M059J (cell line): ENCODE measurements at places on chromosomes 2 and 18.

GRCh38 chr2:45301307-45302277 is 292.3 kb upstream of the SIX2 start:
- no peak for DNase-seq

DNA sequence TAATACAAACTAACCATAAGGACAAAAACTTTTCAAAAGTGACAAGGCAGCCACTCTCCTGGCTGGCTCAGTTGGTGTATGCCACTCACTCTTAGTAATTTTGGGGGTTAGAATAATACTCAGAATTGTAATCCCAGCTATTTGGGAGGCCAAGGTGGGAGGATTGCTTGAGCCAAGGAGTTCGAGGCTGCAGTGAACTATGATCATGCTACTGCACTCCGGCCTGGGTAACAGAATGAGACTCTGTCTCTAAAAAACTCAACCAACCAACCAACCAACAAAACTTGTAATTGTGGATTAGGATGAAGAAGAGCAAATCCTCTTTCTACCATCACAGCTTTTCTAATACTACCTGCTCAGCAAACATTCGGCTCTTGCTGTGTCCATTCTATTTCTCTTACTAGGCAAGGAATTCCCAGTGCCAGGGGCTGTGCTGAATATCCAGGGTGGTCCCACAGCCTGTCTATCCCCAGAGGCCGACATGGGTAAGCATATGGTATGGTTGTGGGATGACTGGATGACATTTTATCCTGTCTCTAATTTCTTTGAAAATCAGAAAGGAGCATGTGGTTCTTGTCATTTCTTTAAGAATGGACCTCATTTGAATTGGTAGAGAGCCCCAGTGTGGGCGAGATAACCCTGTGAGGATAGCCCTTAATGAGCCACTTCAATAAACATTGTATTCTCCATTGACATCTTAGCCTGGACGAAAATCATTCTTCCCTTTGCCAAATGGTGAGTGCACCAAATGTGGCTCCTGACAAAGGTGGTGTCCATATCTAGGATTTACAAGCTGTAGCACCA is 220.1 kb downstream of the MYCN start:
- DNase-seq, result no peak

DNA sequence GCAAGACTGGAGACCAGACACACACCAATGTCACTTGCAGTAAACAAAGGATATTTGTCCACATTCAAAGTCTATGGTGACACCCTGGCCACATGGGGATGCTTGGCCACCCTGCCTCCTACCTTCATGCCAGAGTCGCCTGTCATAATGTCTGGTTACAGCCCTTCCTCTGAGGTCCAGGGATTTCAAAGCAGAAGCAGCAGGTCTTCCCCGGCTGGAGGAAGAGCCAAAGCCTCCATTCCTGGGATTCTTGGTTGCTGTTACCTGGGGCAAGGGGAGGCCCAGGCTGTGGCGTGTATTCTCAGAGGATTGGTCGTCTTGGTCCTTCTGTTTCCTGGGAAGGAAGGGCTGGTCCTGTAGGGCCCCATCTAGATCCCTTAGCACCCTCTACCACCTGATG is 2.3 kb upstream of the ALPP start:
- DNase-seq, result no peak

DNA sequence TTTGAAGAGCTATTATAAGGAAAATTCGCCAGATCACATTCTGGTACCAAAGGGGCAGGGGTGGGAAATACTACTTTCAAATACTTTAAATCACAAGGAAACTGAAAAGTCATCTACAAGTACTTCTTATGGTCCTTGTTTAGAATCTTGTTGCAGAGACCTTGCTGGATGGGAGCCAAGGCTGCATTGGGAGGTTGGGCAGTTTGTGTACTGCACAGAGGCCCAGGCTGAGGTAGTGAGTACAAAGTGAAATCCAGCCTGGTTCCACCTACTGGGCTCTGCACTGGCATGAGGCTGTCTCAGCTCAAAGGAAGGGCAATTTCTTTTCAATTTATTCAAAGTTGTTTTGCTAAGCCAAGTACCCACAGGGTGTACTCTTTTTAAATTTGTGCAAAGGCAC is 140.3 kb upstream of the DLX2 start:
- no peak for DNase-seq

- DNase-seq, result peak; percentile 79
These were observed 57.6 kb downstream of the SLC4A3 start for GRCh38 chr2:219684721-219685689.

DNA sequence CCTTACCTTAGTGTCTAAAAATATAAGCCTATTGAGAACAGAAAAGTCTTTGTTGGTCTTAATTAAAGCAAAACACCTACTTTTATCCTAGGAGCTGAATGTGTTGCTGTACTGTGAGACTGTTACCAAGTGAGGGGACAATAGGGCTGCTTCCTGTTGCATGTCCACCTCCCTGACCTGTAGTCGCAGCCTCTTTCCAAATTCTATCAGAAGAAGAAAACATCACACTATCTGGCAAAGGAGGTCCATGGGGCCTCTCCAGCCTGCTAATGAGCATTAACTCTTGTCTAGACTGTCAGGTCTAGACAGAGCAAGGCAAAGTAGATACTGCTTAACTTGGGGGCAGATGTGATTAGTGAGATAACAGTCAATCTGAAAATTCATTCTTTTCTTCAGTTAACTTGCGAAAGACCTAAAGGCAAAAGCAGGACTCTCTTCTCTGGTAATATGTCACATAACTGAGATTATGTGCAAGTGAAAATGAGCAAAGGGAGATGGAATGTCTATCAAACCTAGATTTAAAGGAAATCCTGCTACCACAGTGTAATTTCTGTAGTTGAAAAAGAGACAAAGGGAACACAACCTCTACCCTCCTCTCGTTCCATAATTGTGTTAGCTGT is 66.9 kb downstream of the CDH20 start:
- DNase-seq, result no peak

DNA sequence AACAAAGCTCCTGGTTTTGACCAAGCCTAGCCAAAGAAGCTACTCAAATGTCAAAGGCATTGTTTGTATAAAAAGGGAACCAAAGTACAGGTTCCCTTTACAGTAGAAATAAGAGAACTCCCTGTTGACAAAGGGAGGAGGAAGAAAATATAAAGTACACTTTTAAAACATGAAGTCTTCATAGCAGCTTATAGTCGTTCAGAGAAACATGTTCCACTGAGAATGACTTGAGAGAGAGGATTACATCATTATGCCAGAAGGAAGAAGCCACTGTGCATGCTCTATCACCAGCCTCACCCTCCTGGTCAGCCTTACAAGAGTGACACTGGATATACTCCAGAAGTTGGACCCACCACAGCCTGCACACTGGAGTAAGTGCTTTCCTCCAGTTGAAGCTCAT is 2.5 kb upstream of the DHRS9 start:
- no peak for DNase-seq

DNA sequence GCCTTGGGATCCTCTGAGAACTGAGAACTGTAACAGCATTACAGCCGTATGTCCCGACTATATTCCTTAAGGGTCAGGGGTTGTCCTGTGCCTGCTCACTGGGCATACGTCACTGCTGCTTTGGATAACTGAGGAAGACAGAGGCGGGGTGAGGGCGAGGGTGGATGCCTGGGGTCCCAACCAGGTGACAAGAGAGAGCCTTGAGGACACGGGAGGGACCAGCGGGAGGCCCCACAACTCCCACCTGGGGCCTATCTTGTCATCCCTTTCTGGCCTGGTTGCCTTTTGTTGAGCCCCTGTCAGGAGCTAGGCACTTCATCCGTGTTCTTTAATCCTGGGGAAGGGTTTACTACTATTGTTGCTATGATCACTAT is 28.8 kb downstream of the INPP5D start:
- no peak for DNase-seq

DNA sequence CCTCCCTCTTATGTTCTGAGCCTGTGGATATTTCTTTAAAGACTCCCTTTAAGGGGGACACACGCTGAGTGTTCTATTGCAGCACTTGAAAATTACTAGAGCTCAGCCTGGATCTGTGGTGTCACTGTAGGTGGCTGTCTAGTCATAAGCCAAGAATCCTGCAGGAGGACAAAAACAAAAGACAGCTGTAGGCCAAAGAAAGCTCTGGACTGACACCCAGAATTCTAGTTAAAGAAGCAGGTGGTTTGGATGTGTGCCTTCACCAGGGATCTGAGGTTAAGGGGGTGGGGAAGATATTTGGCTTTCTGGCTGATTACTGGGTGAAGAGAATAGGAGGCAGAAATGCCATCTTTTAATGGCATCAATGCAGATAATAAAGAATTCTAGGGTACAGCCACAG is 842.5 kb upstream of the NXPH2 start:
- DNase-seq, result no peak

- no peak for DNase-seq
These were observed 31.8 kb upstream of the KCNF1 start for GRCh38 chr2:10879624-10880585.

GRCh38 chr2:138760676-138761075 is 19.5 kb downstream of the NXPH2 start:
- DNase-seq, result no peak

GRCh38 chr2:30763151-30763660 is 44.0 kb downstream of the CAPN13 start:
- DNase-seq, result peak; percentile 69

DNA sequence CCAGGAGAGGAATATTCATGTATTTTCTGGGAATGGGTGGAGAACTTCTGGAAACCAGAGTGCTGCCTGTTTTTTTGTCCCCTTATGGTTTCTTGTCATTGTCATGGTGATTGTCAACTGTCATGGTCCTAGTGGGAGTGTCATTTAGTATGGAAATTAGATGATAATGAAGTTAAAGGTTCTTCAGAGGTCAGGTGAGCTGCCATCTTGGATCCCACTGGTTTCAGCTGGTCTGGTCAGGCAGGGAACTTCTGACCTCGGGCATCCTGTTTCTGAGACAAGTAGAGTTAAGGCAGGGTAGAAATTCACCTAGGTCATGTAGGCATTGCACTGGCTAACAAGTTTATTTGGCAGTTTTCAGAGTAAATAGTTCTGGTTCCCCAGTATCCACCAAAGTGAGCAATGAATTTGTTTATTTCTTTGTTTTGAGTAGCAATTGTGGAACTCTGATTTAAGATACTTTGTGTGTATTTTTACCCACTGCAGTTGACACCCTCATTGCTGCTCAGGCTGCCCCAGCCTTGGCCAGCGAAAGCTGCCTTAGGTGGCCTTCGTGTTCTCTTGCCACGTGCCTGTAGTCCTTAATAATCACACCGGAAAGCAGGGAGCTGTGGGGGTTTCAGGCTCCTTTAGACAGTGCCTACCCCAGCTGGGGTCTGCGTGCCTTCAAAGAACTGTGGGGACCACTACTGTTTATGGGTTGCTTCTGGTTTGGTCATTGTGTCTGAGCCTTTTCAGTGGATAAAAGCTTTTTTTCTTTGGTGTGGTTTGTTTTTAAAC is 48.7 kb downstream of the NCK2 start:
- DNase-seq, result no peak

- DNase-seq, result no peak
These were observed 37.7 kb downstream of the ANKRD12 start for GRCh38 chr18:9174302-9174701.

DNA sequence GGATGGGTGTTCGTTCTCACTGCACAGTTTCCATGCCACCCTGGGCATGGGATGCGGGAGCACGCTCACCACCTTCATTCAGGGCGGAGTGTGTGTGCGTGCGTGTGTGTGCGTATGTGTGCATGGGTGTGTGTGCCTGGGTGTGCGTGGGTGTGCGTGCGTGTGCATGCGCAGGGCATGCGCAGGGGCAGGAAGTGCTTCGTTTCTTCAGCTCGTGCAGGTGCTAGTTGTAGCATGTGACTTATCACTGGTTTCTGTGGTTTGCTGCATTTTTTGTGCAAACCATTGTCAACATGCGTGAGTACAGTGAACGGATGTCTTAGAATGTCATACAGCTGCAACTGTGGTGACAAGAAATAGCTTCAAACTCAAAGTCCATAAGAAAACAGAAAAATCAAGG is 179.5 kb downstream of the PTGR3 start:
- DNase-seq, result no peak
